ENCODE measurements at places on chromosomes 13 and 19.
A peak's percentile ranks its signal among the peaks of the same experiment; 100 is the strongest.

GRCh38 chr19:17488593-17489391 lies 18.5 kb downstream of the SLC27A1 start:
- peak; percentile 46 for DNase-seq

DNA sequence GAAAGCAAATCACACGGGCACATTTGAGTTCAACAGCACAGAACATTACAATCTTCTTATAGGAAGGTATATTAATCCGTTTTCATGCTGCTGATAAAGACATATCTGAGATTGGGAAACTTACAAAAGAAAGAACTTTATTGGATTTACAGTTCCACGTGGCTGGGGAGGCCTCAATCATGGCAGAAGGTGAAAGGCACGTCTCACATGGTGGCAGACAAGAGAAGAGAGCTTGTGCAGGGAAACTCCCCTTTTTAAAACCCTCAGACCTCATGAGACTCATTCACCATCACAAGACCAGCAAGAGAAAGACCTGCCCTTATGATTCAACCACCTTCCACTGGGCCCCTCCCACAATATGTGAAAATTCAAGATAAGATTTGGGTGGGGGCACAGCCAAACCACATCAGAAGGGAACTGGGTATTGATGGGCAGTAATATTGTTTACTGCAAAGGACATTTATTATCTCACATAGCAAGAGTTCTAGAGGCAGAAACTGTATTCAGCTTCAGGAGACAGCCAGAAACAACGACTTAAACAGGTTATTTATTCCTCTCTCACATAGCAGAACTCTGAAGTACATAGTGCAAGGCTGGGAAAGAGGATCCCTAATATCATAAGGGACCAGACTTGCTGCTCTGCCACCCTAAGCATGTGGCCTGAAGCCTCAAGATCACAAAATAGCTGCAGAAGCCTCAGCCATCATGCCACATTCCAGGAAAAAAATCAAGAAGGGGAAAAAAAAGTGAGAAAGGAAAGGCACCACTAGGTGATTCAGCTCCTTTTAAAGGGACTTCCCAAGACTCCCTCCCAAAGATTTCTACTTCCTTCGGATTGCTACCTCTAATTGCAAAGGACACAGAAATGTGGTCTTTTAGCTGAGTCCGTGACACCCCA lies 23.1 kb downstream of the FXYD5 start:
- no peak for DNase-seq

DNA sequence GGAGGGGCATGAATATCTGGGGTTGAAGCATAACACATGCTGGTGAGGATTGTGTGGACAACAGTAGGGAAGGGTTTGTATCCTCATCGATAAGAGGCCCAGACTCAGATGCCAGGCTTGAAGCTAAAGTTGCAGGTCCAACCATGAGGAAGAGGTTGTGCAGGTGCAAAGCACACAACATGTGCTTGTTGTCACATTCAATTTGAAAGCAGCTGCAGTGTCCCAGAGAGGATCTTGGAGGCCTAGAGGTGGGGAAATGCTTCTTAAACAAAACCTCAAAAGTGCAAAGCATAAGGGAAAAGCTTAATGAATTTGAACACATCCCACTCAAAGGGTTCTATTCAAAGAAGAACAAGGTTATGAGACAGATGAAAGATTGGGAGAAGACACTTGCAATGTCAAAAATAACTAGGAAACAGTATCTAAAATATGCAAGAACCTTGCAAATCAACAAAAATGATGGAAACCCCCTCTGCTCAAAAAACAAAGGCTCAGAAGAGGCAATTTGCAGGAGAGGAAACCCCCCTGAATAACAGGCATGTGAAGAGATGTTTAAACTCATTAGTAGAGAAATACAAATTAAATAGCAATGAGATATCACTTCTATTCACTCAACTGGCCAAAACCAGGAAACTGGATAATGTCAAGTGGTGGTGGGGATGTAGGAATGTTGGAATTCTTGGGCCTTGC lies 187.1 kb downstream of the KATNAL1 start:
- no peak for DNase-seq

DNA sequence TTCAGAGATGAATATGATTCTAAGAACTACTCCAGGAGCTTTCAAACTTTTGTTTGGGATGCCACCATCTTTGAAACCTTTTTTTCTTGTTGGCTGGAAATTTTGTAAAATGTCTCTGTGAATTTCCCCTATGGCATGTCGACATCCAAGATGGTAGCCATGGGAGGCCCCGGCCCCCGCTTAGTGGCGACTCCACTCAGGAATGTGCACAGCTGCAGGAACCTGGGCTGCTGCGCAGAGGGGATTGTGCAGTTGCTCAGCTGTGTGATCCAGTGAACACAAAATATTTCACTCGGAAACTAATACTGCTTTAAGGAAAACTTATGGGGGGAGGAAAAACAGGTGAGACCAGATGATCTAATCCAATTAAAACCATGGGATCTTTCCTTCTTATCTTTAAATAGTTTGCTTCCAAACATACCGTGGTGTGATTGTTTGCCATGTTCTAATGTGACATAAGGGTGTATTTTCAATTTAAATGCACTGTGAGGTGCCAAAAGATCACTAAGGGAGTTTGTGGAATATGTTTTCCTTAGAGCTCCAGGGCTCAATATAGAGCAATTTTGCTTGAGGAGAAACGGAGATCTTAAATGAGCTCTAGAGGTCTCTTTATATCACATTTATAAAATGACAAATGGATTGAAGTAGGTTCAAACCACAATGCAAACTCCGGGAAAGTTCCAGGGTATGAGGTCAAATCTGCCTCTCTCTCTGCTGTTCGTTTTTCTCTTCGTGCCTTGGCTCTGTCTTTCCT lies 497.7 kb downstream of the FGF9 start:
- no peak for DNase-seq

- DNase-seq: no peak
Measured at GRCh38 chr13:28729541-28729940, 10.8 kb upstream of the SLC46A3 start.

- DNase-seq: no peak
Measured at GRCh38 chr13:29563941-29564340, 31.5 kb downstream of the SLC7A1 start.

DNA sequence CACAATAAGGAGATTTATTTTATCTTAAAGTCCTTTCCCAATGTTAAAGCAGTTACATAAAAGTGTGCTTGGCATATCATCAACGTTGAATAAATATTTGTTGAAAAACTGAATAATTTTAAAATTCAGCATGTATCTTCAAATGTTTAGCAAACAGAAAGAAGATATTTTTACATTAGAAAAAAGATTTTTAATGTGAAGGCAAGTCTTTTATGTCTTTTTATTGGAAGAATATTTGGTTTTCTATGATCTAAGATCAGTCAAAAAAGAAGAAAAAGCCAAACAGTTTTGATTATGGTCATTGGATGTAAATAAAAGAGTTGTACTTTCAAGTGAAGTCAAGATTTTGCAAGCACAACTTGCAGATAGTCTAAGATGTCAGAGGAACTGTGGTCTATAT lies 397.4 kb downstream of the DACH1 start:
- DNase-seq: no peak

DNA sequence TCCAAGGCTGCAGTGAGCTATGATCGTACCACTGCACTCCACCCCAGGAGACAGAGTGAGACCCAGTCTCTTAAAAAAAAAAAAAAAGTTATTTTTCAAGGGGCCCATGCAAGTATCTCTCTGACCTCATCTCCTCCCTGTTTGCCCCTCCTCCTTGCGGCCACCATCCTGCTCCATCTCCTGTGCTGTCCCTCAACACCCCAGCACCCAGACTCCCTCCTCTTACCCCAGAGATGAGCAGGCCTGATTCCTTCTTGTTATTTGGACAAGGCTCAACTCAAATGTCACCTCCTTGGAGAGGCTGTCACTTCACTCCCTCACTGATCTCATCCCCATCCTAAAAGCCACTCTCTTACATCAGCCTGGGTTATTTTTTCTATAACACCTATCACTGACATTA lies 4.4 kb downstream of the RYR1 start:
- no peak for DNase-seq

DNA sequence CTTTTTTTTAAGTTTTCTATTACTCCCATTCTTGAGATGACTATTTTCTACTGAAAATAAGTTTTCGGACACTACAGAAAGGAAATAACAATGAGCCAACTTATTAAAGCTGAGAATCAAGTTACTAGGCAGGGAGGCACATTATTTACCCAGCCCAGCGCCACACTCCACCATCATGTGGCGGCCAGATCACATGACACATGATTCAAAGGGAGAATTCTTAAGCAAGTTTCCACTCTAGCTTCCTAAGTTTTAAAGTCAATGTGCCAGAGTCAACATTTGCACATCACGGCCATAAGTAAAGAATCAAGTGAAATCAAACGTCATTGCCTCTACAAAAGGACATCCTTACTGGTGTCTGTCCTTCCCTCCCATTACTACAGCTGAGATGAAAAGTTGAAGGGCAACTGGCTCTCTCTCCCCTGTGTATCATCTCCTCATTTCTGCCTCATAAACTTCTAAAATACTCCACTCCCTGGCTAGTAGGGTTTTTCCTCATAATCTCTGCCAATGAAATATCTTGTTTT lies 81.7 kb downstream of the KLF12 start:
- DNase-seq: no peak

DNA sequence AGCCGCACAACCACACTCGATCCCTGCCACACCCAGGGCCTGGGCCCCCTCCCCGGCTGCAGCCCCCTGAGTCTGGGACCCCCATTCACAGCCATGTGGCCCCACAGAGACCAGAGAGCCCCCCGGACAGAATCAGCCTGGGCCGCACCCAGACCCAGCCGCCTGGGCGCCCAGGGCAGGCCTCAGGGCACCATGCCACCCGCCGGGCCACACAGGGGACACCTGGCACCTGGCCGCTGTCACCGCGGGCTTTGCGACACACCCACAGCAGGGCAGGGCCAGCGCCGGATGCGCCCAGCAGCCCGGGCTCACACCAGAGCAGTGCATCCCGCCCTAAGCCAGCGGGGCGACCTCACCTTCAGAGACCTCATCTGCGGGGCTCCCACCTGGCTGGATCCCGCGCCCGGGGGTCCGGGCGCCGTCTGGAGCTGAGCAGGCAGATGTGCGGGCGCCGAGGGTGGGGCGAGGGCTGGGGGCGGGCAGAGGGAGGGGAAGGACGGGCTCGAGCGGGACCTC lies 443 bp downstream of the TBXA2R start:
- peak; percentile 85 for DNase-seq

DNA sequence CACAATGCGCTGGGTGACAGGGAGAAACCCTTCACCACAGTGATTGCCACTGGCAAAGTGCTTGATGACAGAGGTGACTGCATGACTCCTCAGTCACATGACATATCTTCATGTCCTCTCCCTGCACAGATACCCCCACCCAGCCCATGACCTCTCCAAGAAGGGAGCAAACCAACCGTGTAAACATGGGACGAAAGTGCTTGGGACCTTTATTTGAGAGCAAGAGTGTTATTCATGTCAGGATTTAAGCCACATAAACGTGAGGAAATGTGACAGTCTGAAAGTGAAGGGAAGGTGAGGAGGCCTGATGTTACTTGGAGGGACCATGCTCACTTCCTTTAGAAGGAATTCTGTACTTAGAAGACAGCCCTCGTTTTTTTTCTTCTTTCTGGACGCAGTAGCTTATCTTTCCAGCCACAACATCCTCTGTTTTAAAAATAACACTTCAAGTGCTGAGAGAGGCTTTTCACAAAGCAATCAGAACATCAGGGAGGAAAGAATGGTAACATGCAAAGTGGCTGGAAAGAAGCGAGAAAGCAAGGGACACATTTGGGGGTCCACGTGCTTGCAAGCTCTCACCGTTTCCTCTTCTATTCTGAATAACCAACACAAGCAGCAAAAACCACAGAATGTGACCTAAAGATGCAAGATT lies 35.6 kb downstream of the EPS15L1 start:
- DNase-seq: no peak

DNA sequence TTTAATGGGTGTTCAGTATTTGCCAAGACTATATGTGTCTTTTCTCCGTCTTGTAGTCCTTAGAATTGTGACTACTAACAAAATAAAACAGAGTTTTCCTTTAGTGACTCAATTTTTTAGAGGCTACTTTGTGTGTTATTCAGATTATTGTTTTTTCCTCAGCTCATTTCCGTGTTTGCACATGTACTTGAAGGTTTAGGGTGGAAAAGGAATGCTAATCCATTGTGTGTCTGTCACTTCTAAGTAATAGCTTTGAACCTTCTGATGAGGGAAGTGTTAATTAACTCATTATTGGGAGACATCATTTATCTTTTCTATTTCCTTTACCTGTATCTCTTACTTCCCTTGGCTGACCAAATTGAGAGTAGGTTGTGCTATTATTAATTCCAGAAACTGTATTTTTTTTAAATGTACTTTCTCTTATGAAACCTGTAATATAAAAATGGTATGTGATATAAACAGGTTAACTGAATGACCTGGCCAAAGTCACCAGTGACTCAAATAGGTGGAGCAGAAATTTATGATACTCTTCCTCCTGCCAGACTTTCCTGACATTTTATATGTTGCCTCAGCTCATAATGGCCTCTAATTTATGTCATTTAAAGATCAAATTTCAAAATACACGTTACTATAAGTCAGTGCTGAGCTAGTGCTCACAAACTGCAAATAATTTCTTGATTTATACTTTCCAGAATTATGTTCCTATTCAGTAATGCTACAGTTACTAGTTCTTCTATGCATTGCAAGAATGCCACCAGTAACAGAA lies 88.8 kb downstream of the LMO7 start:
- no peak for DNase-seq

- DNase-seq: no peak
Measured at GRCh38 chr13:44403461-44404056, 29.9 kb downstream of the SERP2 start.

GRCh38 chr13:48263196-48263595 lies 30.2 kb downstream of the ITM2B start:
- DNase-seq: no peak

- DNase-seq: no peak
Measured at GRCh38 chr13:51728972-51729371, 75.0 kb downstream of the DHRS12 start.

DNA sequence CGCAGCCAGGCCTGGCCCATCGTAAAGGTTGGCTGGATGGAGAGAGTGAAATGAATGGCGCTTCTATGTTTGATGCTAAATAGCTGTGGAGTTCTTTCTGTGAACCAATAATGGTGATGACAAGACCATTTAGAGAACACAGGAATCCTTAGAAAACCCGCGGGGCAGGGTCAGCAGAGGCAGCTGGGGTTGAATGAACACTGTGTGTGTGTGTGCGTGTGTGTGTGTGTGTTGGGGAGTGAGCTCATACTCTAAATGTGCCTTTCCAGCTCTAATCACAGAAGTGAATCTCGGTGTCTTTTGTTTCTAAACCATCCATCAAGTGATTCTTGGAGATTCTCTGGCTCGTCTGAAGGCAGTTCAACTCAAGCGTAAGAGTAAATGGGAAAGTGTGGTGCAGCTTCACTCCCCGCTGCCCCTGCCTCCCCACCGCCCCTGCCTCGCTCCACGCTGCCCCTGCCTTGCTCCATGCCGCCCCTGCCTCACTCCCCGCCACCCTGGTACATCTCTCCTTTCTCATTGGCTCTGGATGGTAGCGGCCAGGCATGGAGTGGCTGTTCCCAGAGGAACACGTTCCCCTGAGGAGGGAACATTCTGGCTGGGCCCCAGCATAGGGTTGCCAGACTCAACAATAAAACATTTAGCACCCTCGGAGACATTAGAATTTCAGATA lies 21.2 kb downstream of the TMPRSS9 start:
- DNase-seq: no peak

GRCh38 chr19:30334841-30335240 lies 37.3 kb upstream of the ZNF536 start:
- no peak for DNase-seq

- no peak for DNase-seq
Measured at GRCh38 chr13:54029720-54030119, 1001.1 kb downstream of the OLFM4 start.

GRCh38 chr13:23074075-23074828 lies 106.5 kb upstream of the SGCG start:
- DNase-seq: peak; percentile 43

All from COR-L47 (cell line).